Lower lobe of right lung (tissue), 2 donors: ENCODE measurements at places on chromosomes 12 and 14.

- no peak for DNase-seq
These were observed 13.9 kb upstream of the KRR1 start for GRCh38 chr12:75525263-75525662.

- DNase-seq = no peak
These were observed 22.3 kb upstream of the TC2N start for GRCh38 chr14:91889477-91890211.

DNA sequence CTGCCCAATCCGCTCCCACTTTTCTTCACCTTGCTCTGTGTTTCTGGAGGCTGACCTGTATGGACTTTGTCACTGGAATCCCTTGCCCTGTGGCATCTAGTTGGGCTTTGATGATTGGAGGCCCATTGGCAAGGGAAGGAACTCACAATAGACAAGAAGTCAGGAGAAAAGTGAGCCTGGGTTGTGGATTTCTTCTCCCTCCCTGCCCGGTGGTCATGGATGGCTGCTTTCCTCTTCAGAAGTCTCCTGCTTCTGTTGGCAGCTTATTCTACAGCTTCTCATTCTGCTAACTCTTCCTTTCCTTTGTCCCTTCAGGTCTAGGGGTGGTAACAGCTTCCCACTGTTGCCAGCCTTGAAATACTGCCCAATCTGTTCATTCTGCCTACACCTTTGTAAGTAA lies 13.9 kb upstream of the CCDC60 start:
- DNase-seq = no peak

DNA sequence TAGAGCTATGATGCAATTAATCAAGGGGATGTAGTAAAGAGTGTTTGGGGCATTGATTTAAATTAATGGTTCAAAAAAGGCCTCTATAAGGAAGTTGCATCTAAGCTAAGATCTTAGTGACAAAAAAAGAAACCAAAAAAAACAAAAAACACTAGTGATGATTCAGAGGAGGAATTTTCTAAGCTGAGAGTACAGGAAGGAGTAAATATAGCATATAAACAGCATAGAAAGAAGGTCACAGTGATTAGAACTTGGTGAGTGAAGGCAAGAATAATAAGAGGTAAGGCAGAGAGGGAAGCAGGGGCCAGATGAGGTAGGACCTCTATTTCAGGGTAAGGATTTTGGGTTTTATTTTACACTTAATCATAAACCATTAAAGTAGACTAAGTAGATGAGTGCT lies 48.0 kb upstream of the PDZRN4 start:
- DNase-seq = no peak

DNA sequence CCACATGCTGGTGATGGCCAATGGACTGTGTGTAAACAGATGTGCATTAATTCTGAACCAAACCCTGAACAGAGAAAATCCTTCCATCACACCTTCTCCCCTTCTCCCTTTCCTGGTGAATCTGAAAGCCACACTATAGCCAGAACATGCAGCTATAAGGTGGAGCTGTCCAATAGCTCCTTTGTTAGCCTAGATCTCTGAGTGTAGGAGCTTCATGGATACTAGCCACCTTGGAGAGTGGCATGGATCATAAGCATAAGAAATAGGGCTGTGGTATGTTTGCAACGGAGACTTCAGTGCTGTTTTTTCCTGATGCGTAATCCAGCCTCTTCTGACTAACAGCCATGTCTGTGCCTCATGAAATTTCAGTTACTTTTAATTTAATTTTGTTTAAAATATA lies 364.5 kb downstream of the BTG1 start:
- DNase-seq = no peak

GRCh38 chr14:102187044-102187443 lies 47.3 kb downstream of the WDR20 start:
- no peak for DNase-seq

GRCh38 chr14:99122521-99123125 lies 149.4 kb downstream of the BCL11B start:
- no peak for DNase-seq

GRCh38 chr12:54941659-54942058 lies 42.9 kb downstream of the TESPA1 start:
- DNase-seq = no peak

DNA sequence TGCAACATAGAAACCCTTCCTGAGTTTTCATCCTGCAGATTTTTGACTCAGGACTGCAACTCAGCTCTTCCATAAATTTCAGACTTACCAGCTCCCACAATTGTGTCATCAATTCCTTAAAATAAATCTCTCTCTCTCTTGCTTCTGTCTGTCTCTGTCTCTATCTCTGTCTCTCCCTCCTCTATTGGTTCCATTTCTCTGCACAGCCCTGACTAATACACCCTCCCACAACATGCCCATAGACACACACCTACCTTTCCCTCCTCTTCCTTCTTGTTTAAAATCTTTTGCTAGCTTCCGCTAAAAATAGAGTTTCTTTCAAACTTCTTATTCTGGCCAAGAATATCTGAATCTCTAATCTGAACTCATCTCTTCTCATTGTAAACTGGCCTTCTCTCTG lies 22.9 kb upstream of the PTHLH start:
- DNase-seq = no peak

DNA sequence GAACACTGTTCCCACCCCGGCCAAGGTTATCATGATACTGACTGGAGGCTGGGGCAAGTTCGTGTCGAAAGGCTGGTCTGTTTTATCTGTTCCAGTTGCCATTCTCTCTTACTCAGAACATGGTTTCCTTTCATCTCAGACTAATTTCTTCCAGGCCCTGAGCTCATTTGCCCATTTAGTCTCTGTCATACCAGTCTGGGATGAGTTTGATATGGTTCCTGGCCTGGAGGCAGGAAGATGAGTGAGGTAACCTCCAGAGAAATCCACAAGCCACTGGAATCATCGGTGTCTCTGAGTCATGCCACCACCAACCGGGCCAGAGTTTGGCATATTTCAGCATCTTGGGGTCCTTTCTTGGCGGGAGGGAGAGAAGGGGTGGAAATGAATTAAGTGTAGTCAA lies 114.7 kb downstream of the NTF3 start:
- no peak for DNase-seq

- DNase-seq = no peak
These were observed 9.2 kb upstream of the ZNF385A start for GRCh38 chr12:54393743-54394142.

DNA sequence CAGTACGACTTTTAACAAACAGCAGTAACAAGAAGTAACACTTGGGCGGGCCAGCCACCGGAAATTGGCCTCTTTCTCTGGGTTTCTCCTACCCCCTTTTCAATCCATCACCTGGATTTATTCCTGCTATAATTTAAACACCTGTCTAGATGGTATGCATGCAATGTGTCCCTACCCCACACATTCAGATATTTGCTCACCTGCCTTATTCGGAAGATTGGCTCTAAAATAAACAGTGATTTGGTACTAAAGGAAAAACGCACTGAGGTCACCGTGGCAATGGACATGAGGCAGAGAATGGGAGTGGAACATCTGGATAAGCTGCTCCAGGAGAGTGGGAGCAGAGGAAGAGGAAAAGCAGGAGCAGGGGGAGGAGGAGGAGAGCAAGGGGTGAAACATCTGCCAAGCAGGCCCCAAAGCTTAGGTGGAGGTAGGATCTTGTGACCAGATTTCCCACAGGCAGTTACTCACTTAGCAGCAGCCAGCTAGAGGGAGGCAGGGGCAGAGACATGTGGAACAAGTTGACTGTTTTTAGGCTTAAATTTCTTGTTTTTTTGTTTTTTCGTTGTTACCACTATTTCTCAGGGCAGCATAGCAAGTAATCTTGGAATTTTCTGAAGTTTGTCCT lies 150.9 kb downstream of the TTLL5 start:
- no peak for DNase-seq

DNA sequence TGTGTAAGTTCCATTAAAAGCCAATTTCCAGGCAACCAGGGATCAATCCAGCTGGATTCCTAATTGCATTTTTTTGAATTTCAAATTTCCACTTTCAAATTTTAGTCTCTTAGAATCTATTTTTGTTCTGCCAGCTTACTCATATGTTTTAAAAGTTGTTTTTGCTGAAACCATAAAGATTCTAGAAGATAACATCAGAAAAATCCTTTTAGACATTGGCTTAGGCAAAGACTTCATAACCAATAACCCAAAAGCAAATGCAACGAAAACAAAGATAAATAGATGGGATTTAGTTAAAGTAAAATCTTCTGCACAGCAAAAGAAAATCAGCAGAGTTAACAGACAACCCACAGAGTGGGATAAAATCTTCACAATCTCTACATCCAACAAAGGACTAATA lies 253.3 kb downstream of the AEBP2 start:
- DNase-seq = no peak

GRCh38 chr12:89067421-89068187 lies 284.7 kb downstream of the DUSP6 start:
- no peak for DNase-seq

DNA sequence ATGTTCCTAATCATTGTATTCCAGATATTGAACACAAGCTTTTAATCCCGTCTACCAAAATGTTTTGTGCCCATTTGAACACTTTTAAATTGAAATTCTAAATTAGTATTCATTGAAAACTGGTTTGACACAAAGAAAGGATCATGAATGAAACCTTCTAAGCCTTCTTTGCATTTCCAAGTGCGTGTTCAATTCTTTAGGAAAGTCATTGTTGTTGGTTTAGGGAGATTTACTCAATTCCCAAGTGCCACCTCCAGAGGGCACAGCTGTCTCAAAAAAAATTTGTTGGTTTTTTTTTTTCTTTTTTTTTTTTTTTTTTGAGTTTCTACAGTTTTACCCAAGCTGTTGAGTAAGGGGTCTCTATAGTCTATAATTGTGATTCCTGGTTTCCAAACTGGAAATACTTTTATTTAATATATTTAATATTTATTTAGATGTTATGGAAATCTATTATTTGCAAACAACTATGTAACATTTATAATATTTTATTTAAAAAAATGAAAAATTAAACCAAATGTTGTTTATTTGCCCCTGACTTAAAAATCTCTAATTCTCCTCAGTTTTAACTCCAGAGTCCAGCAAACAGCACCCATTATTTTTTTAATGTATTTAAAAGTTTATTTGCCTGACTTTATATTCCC lies 79.9 kb downstream of the NEDD1 start:
- no peak for DNase-seq

- no peak for DNase-seq
These were observed 63.5 kb upstream of the PPM1H start for GRCh38 chr12:62998454-62998853.

GRCh38 chr12:12563290-12563928 lies 746 bp upstream of the DUSP16 start:
- DNase-seq = no peak

DNA sequence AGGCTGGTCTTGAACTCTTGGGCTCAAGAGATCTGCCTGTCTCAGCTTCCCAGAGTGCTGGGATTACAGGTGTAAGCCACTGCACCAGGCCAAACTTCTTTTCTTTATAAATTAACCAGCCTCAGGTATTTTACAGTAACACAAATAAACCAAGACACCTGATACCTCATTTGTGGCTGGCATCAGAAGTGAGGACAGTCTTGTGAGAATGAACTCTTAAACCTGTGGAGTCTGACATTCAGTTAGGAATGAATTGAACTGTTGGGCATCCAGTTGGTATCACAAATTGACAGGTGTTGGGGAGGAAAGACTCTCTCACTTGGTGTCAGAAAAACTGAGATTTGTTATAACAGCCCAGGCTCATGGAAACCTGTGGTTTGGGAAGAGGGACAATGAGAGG lies 120.5 kb downstream of the DENND5B start:
- DNase-seq = no peak

GRCh38 chr14:104976198-104977007 lies 1.8 kb downstream of the AHNAK2 start:
- DNase-seq = peak; percentile 91

DNA sequence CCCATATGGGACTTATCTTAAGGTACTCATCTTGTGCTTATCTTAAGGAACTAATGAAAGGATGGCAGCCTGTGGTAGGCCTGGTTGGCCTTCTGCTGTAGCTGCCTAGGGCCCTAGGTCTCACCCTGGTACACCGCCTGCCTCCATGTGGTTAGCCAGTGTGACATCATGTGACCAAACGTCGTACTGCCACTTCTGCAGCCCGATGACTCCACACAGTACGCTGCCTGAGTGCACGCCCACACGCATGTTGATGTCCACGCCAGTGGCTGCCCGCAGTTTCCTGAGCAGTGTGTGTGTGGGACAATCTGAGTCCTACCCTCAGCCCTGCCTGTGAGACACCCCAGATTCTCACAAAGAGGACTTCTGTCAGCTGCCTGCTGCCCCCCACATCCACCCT lies 5.1 kb downstream of the ADCY4 start:
- DNase-seq = peak; percentile 91
